HFFc6 (cell line): ENCODE measurements at places on chromosomes 12 and 14. TPM values are rescaled to one million over a fixed set of nuclear protein-coding genes. Genes with fewer than 3 reads are reported as not detected.

GRCh38 chr12:112728864-112729263 lies 62.7 kb upstream of the RPH3A start:
- H3K4me1 ChIP-seq = no peaks in the 10 kb centered on the region
- no peak for DNase-seq
- H3K4me3 ChIP-seq = no peak overlapping the region
- H3K27me3 ChIP-seq = no peaks in the 10 kb centered on the region

- peak overlapping the region; percentile 59 for H3K27ac ChIP-seq
- H3K4me3 ChIP-seq = peak overlapping the region; percentile 51; the same call in 1 of the 2 replicates
- H3K36me3 ChIP-seq = peaks cover 29% of the 10 kb centered on the region
- peaks cover 39% of the 10 kb centered on the region for H3K27me3 ChIP-seq
These were observed 29.1 kb downstream of the RFLNA start for GRCh38 chr12:124323771-124324530.

Gene PLA2G1B
- total RNA-seq = not detected in 3 replicates

DNA sequence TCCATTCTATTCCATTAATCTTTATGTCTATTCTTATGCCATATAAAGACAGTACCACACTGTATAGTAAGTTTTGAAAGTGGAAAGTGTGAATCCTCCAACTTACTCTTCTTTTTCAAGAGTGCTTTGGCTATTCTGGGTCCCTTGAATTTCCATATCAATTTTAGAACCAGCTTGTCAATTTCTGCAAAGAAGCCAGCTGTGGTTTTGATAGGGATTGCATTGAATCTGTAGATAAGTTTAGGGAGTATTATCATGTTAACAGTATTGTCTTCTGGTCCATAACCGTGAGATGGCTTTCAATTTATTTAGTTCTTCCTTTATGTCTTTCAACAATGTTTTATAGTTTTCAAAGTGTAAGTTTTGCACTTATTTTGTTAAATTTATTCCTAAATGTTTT lies 34.2 kb upstream of the GCH1 start:
- no peaks in the 10 kb centered on the region; the same call in 1 of the 2 replicates for H3K36me3 ChIP-seq
- no peaks in the 10 kb centered on the region for H3K27me3 ChIP-seq
- H3K4me1 ChIP-seq = peaks cover 7% of the 10 kb centered on the region; the same call in 1 of the 2 replicates
- no peak for DNase-seq
- no peak overlapping the region for H3K27ac ChIP-seq

DNA sequence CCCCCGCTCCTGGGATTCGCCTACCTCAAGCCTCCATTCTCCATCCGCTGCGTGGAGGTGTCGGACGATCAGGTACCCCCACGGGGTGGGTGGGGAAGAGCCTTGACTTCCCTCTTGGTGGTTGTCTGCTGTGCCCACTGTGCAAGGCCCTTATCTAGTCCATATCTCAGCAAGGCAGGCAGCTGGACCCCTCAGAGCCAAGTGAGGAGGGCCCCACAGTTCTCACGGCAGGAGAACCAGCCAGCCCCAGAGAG lies 39.9 kb downstream of the MMAB start:
- H3K27me3 ChIP-seq = peaks cover 1% of the 10 kb centered on the region
- H3K27ac ChIP-seq = no peak overlapping the region
- no peak for DNase-seq
- no peak overlapping the region for H3K4me3 ChIP-seq

Gene OR4E2
- not detected in 3 replicates for total RNA-seq

Gene FOXA1
- total RNA-seq = 0.36 to 7.6 TPM (median 0.78 TPM) in 3 replicates

GRCh38 chr12:125357561-125357960 lies 292.3 kb downstream of the AACS start:
- H3K27me3 ChIP-seq = no peaks in the 10 kb centered on the region; the same call in 1 of the 2 replicates
- H3K36me3 ChIP-seq = peaks cover 9% of the 10 kb centered on the region; the same call in 1 of the 2 replicates
- H3K27ac ChIP-seq = no peak overlapping the region
- no peak overlapping the region for H3K4me3 ChIP-seq
- H3K4me1 ChIP-seq = no peaks in the 10 kb centered on the region

DNA sequence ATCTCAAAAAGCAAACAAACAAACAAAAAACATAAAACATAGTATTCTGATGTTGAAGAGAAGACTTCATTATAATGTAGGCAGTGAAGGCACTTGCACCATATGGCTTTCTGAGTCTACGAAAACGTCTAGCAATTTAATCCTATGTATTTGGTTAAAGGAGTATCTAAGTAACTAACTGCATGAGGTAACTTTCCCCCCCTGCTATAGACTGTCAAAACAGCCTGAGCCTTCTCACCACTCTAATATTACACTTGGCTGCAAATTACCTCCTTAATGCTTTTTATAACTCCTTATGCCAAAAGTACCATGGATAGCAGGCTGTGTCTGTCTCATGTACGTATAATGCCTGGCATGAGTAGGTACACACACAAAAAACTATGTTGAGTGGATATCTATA lies 607.6 kb upstream of the FLRT2 start:
- H3K27me3 ChIP-seq = no peaks in the 10 kb centered on the region
- no peak overlapping the region for H3K4me3 ChIP-seq
- DNase-seq = no peak

Gene SCYL2
- total RNA-seq = 45.7 to 46.7 TPM (median 46.2 TPM) in 3 replicates

DNA sequence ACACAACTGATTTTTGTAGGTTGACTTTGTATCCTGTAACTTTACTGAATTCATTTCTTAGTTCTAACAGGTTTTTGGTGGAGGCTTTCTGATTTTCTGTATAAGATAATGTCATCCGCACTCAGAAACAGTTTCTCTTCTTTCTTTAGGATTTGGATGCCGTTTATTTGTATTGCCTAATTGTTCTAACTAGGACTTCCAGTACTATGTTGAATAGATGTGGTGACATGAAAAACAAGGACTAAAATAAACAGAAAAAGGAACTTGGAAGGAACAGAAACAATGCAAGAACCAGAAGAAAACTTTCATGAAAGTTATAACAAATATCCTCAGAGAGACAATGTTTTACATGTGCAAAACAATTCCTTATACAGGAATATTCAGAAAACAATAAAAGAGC lies 100.3 kb downstream of the GTF2A1 start:
- DNase-seq = no peak
- no peak overlapping the region for H3K4me3 ChIP-seq

- H3K27ac ChIP-seq = no peak overlapping the region
- DNase-seq = no peak
- H3K4me3 ChIP-seq = no peak overlapping the region
These were observed 23.2 kb downstream of the CCDC88C start for GRCh38 chr14:91394105-91395081.

Gene APAF1
- total RNA-seq = 15.6 to 20.4 TPM (median 19.0 TPM) in 3 replicates

Gene PZP
- total RNA-seq = not detected in 3 replicates

Gene SLC7A7
- 0.50 to 1.3 TPM (median 1.3 TPM) in 3 replicates for total RNA-seq

GRCh38 chr14:56666294-56666693 lies 86.7 kb downstream of the TMEM260 start:
- peaks cover 37% of the 10 kb centered on the region for H3K4me1 ChIP-seq
- peak overlapping the region; percentile 7 for H3K27ac ChIP-seq
- H3K36me3 ChIP-seq = peaks cover 15% of the 10 kb centered on the region

Gene GPX2
- not detected in 2 replicates for total RNA-seq

DNA sequence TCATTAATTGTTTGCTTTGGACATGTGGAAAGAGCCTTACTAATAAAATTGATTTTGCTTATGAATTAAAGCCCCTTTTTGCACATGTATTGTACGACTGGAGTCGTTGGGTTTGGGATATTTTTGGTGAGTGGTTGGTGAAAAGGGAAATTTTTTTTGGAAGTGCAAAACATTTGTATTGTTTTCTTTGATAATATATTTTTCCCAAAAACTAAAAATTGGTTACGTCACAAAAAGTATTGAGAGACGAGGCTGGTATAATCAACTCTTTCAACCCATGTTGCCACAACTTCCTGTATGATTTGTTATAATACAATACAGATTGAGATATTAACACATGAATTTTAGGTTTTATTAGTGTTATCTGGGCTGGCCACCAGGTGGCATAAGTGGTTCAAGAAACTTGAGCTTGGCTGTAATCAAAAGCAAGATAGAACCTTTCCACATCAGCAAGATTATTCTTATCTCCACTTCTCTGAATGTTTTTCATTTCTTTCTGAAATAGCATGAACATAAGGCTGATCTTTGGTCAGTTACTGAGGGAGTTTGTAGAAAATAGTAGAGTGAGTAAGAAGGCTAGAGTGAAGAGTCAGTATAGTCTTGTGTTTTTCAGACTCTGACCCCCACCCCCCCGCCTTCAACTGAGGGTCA lies 8.7 kb downstream of the NGDN start:
- H3K36me3 ChIP-seq = peaks cover 9% of the 10 kb centered on the region
- peak; percentile 43 for DNase-seq
- no peaks in the 10 kb centered on the region for H3K27me3 ChIP-seq
- no peak overlapping the region for H3K4me3 ChIP-seq
- peaks cover 6% of the 10 kb centered on the region for H3K4me1 ChIP-seq
- no peak overlapping the region for H3K27ac ChIP-seq

GRCh38 chr12:75236206-75236605 lies 26.6 kb upstream of the KCNC2 start:
- H3K27me3 ChIP-seq = no peaks in the 10 kb centered on the region
- no peaks in the 10 kb centered on the region for H3K36me3 ChIP-seq
- no peak overlapping the region for H3K27ac ChIP-seq
- peaks cover 15% of the 10 kb centered on the region for H3K4me1 ChIP-seq
- no peak for DNase-seq

Gene LACRT
- not detected in 3 replicates for total RNA-seq

- H3K27ac ChIP-seq = no peak overlapping the region
- H3K4me1 ChIP-seq = no peaks in the 10 kb centered on the region
- H3K36me3 ChIP-seq = no peaks in the 10 kb centered on the region
- DNase-seq = no peak
- no peak overlapping the region for H3K4me3 ChIP-seq
- H3K27me3 ChIP-seq = no peaks in the 10 kb centered on the region
These were observed 85.1 kb upstream of the NAV3 start for GRCh38 chr12:77745624-77746023.

DNA sequence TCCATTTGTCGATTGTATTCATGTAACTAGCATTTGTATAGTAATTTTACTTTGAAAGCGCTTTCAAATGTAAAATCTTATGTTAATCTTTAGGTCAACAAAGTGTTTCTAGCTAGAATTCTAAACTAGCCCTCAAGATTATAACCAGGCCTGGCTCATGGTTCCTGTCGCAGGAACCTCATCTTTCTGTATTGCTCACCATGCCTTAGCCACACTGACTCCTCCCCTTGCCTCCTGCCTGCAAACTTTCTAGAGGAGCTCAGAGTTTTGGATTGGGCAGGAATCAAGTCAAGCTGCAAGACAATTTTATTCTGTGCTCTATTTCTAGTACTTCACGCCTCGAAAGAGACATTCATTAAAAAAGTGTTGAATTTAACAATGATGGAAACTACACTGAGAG lies 99.8 kb downstream of the TGFB3 start:
- H3K27me3 ChIP-seq = peaks cover 4% of the 10 kb centered on the region; the same call in 1 of the 2 replicates
- peaks cover 83% of the 10 kb centered on the region for H3K4me1 ChIP-seq
- H3K4me3 ChIP-seq = no peak overlapping the region
- peaks cover 4% of the 10 kb centered on the region; the same call in 1 of the 2 replicates for H3K36me3 ChIP-seq

Gene KLRD1
- total RNA-seq = 0.20 to 0.93 TPM (median 0.79 TPM) in 3 replicates

DNA sequence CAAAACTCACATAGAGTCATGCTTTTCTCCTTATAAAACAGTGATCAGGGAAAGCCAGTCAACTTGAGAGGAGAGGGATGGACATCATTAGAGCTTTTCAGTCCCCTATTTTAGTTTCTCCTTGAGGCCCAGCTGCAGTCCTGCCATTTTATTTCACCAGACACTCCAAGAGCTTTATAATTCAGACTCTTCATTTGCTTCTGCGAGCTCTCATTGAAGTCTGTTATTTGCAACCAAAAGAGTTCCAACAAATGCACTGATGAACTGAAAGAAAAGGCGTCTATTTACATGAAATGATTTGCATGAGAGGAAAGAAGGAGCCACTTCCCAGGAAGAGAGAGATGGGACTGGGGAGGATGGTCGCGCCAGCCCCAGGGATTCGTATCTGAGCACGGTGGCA lies 86.8 kb downstream of the NDUFA12 start:
- no peaks in the 10 kb centered on the region for H3K36me3 ChIP-seq
- no peak overlapping the region for H3K4me3 ChIP-seq
- H3K27me3 ChIP-seq = peaks cover 9% of the 10 kb centered on the region
- H3K27ac ChIP-seq = no peak overlapping the region
- no peak for DNase-seq

DNA sequence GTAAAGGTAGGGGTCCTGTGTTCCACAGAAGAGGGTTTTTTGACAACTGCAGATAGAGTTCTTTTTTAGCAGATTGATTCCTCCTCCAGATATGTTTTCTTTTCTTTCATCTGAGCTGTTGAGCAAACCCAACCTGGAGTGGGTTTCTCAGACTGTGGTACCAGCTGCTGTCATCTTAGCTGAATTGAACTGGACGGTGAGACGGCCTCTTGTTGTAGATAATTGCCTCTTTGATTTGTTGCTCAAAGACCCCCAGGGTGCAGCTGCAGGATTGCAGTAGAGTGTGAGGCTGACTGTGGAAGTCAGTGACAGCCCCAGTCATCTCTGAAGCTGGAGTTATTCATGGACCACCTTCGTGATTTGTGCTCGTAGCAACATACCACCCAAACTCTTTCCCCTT lies 317.7 kb downstream of the AACS start:
- no peak for DNase-seq
- H3K4me1 ChIP-seq = no peaks in the 10 kb centered on the region
- no peak overlapping the region for H3K27ac ChIP-seq
- H3K27me3 ChIP-seq = no peaks in the 10 kb centered on the region

- DNase-seq = no peak
- H3K4me3 ChIP-seq = no peak within 1 kb of the TSS
These were observed at the start of gene OR4Q3 for GRCh38 chr14:19743256-19743655. TSS of gene OR4Q3 (plus strand) at chr14:19743571.

Gene RND1
- 0.20 to 0.36 TPM in 2 of 3 replicates, not detected in the other for total RNA-seq

GRCh38 chr12:75579552-75579951 lies 68.1 kb upstream of the KRR1 start:
- H3K4me3 ChIP-seq = no peak overlapping the region
- peaks cover 4% of the 10 kb centered on the region for H3K4me1 ChIP-seq
- H3K27me3 ChIP-seq = no peaks in the 10 kb centered on the region
- no peak for DNase-seq

Gene C12orf56
- total RNA-seq = not detected in 3 replicates

DNA sequence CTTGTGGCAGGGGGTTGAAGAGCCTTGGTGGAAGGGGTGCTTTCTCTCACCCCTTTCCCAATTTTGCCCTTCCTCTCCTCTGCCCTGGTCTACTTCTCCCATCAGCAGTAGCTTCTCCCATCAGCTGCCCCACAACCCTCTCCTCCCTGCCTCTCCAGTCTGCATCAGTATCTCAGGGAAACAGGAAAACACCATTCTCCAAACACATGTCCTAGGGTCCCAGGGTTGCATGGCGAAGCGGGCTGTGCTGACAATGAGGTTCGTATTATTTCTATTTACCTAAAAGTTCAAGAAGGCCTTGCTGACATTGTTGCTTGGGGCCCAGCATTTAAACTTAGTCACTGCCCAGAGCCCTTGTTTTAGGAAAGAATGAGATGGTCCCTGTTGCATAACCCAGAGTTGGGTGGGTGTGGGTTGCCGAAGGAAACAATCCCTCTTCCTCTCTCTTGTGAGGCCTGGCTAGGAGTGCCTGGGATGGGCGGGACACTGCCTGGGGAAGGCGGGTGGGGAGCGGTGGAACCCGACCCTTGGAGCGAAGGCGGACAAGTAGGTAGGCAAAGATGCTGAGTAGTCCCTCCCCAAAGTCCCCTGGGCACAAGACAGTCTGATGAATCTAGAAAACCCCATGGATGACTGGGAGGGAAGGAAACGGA lies 1.3 kb upstream of the IGFBP6 start:
- no peaks in the 10 kb centered on the region for H3K36me3 ChIP-seq
- H3K4me3 ChIP-seq = peak overlapping the region; percentile 95
- peak; percentile 59 for DNase-seq
- peaks cover 5% of the 10 kb centered on the region; the same call in 1 of the 2 replicates for H3K27me3 ChIP-seq

Gene CIROP
- not detected in 3 replicates for total RNA-seq
